ENCODE measurements at places on chromosomes 1 and 21.

GRCh38 chr1:13813398-13814012, 113.5 kb downstream of the PRDM2 start:
- no peak for DNase-seq

GRCh38 chr1:220655961-220656740, 34.0 kb upstream of the C1orf115 start:
- DNase-seq: no peak

DNA sequence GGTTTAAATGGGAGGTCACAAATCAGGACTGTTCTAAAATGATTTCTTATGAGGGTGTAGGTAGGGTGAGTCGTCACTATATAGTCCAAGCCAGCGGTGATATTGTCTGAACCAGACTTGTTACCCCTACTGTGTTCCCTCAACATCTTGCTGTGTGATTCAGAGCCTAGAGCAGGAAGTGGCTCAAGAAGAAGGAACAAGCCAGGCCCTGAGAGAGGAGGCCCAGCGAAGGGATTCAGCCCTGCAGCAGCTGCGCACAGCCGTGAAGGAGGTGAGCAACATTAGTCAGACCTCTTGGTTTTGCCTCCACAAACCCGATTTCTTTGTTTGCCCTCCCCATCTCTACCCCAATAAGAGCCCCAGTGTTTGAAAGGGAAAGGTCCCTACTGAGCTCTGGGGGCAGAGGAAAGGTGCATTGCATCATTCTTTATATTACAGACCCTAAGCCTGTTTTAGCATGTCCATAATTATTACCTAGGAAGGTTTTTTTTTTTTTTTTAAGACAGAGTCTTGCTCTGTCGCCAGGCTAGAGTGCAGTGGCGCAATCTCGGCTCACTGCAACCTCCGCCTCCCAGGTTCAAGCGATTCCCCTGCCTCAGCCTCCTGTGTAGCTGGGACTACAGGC, 5.0 kb upstream of the SH3BGRL3 start:
- no peak for DNase-seq

GRCh38 chr1:204814166-204814884, 56.3 kb upstream of the NFASC start:
- DNase-seq: no peak

DNA sequence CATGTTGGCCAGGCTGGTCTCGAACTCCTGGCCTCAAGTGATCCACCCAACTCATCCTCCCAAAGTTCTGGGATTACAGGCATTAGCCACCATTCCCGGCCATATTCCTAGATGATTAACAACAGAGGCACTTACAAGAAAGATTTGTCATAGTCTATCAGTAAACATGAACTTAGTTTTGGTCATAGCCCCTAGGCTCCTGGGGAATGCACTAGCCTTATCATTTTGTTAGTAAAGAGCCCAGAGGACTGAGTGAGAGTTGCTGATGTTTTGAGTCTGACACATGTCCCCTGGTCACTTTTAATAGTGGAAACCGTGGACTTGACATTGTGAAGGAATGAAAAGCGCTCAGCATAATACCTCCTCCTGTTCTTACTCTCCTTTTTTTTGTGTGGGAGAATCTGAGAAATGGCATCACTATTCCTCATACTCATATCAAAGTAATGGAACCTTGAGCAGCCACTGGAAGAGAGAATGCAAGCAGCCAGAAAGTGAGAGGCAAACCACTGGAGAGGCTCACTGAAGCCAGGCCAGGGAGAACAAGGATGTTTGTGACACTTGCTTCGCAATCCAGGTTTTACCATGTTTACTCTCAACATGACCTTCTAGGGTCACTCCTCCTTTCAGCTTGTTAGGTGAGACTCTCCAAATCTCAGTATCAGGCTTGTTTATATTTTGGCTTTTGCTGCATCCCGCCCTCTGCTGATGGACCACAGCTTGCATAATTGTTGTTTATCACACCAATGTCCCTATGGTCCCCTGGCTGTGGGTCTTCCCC, 14.8 kb downstream of the ATP1B1 start:
- no peak for DNase-seq

DNA sequence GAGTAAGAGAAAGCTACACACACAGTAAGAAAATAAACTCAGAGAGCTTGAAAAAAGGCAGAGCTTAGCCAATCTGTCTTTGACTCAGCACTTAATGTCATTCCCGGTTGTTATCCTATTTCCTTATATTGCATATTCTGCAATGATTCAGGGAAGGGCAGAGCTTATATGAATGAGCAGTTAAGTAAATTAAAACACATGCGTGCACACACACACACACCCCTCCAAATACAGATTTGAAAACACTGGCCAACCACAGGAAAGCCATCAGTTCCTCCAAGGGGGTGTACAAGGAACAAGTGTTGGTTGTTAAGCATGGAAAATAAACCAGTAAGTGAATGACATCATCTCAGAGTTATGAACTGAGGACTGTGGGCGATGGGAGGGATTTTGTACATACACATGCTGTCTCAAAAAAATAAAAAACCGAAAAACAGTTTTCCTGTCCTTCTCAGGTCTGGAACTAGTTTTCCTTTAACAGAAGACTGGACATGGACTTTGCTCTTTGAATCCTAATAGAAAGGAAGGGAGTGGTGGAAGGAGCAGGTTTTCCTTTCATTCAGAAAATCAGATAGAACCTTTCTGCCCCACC, 1.0 kb downstream of the IQGAP3 start:
- DNase-seq: no peak

- no peak for DNase-seq
Observed at GRCh38 chr1:3898994-3899753, 898 bp downstream of the C1orf174 start.

GRCh38 chr1:199837321-199837720, 190.2 kb upstream of the NR5A2 start:
- DNase-seq: no peak

GRCh38 chr1:169100651-169101088, 5.8 kb upstream of the ATP1B1 start:
- no peak for DNase-seq

GRCh38 chr21:32062591-32063227, 189.9 kb downstream of the HUNK start:
- DNase-seq: no peak

- DNase-seq: no peak
Observed at GRCh38 chr21:41425588-41425953, 468 bp upstream of the MX1 start.

- no peak for DNase-seq
Observed at GRCh38 chr1:85188530-85188929, 12.3 kb downstream of the SYDE2 start.

GRCh38 chr1:213999732-214000131, 12.0 kb downstream of the PROX1 start:
- DNase-seq: no peak

DNA sequence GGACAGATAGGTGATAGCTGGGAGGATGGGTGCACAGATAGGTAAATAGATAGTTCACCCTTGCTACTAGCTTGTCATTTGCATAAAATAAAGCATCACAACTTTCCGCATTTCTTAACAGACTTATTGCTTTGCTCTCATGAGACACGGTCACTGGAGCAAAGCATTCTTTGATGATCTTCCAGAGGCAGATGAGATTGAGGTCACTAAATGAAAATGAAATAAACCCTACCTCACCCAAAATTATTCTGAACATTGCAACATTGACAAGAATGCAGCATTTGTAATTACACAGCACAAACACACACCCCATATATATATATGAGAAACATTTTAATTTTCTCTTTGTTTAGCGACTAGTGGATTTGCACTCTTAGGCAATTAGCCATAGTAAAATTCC, 107.6 kb downstream of the SNX7 start:
- DNase-seq: no peak

GRCh38 chr1:46690931-46691421, 19.3 kb downstream of the TEX38 start:
- no peak for DNase-seq

DNA sequence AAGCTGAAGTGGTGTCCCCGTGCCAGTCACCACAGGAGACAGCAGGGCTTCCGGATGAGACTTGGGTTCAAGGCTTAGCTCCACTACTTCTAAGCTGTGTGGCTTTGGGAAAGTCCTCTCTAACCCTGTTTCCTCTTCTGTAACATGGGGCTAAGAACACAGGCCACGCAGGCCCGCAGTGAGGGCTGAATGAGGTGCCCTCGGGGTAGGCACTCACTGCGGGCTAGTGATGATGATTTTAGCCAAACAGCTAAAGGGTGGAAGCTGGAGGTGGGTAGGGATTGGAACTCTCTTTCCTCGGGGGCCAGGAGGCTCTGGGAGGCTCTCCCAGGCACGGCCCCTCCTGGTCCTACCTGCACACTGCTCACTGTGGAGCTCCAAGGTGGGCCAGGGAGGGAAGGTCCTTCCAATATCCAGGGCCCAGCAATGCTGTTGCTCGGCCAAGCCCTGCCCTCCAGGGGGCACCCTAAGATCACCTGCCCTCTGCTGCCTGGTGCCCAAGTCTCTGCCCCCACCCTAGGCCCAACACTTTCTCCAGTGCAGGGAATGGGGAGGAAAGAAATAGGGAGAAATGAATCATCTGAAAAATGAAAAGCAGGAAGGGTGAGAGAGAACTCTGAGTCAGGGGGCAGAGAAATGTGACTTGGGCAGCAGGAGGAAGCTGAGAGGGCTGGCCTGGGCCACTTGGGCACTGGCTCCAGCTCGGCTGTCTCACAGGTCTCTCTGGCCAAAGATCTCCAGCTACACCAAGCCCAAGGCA, 19.2 kb upstream of the EVA1B start:
- DNase-seq: no peak

GRCh38 chr1:86861424-86861823, 52.5 kb downstream of the SELENOF start:
- no peak for DNase-seq

GRCh38 chr1:12424793-12425192, 193.2 kb downstream of the DHRS3 start:
- DNase-seq: no peak

DNA sequence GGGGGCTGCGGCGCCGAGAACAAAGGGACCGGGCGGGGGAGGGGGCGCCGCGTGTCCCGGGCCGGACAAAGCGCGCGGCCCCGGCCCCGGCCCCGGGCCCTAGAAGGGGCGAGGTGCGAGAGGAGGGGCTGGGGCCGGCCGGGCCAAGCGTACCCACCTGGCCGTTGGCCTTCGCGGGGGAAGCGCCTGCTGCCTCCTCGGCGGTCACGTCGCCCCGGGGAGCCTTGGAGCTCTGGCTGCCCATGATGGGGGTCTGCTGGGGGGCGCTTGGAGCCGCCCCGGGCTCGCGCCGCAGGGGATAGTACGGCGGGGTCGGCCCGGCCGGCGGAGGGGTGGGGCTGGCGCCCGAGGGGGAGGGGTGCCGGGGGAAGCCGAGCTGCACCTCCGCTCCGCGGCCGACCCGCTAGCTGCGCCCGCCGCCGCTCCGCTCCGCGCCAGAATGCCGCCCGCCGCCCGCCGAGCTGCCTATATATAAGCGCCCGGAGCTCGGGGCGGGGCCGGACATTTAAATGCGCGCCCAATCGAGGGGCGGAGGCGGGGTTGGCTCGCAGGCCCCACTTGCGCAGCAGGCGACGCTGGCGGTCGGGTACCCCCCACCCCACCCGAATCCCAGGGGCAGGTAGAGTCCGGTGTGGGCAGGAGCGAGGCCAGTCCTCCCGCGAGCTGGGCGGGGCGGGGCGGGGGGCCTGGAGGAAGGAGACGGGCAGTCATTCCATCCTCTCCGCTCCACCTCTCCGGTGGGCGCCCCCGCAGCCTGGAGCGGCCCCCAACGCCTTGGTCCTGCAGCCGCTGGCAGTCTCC, at the start of gene MARCKSL1:
TSS of gene MARCKSL1 (minus strand) at position 444 of the 801 bp plus-strand sequence. CDS start at position 244, 200 bp downstream.
- DNase-seq: peak; percentile 82

GRCh38 chr21:14479241-14479786, 66.8 kb downstream of the SAMSN1 start:
- DNase-seq: no peak

DNA sequence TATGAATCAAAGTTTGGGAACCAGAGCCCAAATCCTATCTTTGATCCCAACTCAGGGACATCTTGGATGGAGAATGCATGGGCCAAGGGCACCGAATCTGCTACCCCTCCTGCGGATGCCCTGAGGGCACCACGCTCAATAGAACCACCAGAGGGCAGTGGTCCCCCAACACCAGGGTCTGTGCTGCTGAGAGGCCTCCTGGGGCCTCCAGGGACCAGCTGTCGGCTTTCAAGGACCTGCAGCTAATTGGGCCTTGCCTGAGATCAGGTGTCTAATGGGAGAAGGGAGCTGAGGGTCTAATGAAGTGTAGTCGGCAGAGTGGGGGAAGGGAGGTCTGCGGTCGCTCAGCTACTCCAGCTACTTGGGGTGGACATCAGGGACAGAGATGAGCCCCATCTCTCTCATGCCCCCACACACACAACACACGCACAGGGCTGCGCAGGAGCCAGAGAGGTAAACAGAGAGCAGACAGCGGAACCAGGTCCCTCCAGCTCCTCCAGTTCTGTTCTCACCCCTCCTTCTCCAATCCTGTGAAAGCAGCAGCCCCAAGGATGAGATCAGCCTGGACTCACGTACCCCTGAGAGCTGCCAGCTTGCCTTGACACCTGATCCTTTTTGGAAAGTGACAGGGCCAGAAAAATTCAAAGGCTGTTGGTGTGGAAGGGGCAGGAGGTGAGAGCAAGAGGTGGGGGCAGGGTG, 34.9 kb upstream of the PPP1R15B start:
- peak; percentile 98 for DNase-seq
